MCF 10A (cell line): ENCODE measurements at places on chromosomes 12 and 14. TPM values are rescaled to one million over a fixed set of nuclear protein-coding genes. Genes with fewer than 3 reads are reported as not detected.

DNA sequence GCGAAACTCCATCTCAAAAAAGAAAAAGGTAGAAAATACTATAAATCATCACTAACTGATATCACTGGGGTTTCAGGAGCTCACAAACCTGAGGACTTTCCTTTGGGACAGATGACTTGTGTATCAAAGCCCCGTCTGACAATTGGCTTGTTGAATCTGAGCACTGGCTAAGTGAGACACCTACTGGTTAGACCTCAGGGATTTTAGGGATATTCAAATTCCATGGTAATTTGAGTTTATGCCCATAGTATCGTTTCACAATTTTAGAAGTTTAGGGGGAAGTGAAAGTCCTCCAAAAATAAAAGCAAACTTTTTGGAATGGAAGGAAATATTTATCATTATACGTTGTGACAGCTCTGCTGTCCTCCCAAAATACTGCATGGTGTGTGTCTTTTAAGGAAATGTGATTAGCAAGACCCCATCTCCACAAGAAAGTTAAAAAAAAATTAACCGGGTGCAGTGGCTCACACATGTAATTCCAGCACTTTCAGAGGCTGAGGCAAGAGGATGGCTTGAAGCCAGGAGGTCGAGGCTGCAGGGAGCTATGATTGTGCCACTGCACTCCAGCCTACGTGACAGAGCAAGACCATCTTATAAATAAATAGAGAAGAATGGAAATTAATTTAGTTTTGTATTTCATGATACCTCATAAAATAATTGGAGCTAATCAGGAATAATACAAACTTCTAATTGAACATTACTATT is 49.2 kb downstream of the FBXL14 start:
- peak; percentile 58 for DNase-seq

DNA sequence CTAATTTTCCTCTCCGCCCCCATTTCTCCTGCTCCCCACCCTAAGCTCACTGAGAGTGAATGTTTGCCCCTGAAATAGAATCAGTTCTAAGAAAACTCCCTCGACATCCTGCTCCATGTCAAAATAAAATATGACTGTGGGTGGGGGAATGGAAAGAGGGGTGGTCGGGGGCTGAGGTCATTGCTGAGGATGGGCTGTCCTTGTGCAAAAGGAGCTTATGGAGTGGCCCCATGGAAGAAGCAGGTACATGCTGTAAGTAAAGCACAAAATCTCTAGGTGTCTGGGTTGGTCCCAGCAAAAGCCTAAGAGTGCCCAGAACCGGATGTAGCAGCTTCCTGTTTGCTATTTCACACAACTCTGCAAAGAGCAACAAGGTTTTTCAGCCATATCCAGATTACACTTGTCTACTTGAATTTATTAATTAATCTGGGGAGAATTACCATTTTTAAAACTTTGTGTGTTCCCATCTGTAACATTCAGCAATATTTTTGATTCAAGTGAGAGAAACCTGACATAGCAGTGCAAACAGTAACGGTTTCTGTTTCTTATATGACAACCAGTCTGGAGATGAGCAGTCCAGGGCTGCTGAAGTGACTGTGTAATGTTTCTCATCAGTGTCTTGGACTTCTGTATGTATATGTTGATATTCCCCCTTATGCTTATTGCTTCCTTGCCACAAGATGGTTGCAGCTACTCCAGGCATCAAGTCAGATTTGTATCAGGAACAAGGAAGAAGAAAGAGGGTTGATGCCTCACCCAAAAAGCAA is 40.4 kb upstream of the GZMB start:
- no peak for DNase-seq

GRCh38 chr14:80428171-80428570 is 216.9 kb upstream of the DIO2 start:
- DNase-seq = no peak

GRCh38 chr14:88044776-88045446 is 40.0 kb downstream of the GPR65 start:
- no peak for DNase-seq

DNA sequence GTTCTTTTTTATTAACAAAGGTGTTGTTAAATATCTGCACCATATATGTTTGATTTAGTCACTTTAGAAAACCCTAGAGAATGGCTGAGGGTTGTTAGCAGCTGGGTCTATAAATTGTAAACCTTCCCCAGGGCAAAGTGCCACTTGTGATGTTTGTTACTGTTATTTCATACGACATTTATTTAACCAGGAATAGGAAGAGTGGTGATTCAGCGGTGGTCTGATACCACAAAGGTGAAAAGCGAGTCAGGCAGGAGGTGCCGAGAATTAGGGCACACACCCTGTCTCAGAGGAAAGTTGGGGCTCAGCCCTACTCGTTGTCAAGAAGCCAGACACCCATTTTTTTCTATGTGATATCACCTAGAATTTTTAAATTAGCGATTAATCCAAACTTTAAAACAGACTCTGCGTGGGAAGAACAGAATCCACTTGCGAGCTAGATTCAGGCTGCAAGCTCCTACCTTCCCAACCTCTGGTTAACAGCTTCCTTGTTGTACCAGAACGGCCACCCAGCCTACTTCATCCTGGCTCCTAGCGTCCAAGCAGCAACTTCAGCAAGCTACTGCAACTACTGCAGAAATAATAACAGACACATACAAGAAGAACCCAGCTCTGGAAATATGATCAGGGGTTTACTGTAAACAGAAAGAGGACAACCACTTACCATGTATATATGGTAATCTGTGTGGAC is 126.7 kb downstream of the TMEM132D start:
- no peak for DNase-seq

DNA sequence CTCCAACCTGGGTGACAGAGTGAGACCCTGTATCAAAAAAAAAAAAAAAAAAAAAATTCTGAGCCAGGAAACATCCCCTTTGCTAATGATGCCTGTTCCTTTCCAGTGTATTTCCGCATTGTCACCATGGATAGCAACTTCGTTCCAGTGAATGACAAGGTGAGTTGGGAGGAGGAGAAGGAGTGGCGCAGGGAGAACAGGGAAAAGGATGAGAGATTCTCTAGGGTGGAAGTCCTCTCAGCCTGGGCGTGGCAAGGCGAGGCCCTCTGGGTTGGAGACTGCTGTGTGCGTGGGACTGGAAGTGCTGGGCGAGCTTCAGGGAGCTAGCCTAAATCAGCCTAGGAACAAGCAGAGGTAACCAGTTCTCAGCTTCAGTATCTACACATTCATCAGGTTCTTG is 7.2 kb downstream of the A2ML1 start:
- DNase-seq = no peak

Gene PMEL
- total RNA-seq = 0.59 TPM in 1 of 2 replicates, not detected in the other

- no peak for DNase-seq
These were observed 250.4 kb downstream of the TMTC2 start for GRCh38 chr12:82937151-82937550.

DNA sequence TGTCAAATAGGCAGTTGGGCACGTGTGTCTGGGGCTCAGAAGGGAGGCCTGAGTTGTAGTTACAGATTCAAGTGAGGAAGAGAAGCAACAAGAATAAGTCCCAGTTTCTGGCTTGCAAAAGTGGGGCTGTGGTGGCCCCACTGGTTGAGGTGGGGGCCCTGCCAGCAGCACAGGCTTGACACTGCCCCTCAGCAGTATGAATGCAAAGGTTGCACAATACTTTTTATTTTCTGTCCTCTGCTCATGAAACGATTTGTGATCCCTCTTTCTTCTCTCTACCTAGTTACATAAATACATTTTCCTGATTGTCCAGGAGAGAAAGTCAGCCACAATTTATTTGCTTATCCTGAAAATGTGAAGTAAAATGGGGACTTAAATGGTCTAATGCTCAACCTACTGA is 577.8 kb downstream of the AACS start:
- no peak for DNase-seq

- DNase-seq = no peak
These were observed 61.0 kb downstream of the PPM1H start for GRCh38 chr12:62873826-62874448.

Gene KRT80
- 27.4 and 52.3 TPM in 2 replicates for total RNA-seq

- DNase-seq = no peak
These were observed 15.7 kb downstream of the NDUFA12 start for GRCh38 chr12:94987801-94988200.

Gene TMEM19
- total RNA-seq = 7.2 and 7.3 TPM in 2 replicates

Gene TAMALIN
- total RNA-seq = 0.39 TPM in 1 of 2 replicates, not detected in the other

Gene DDX11
- 47.8 and 48.7 TPM in 2 replicates for total RNA-seq

DNA sequence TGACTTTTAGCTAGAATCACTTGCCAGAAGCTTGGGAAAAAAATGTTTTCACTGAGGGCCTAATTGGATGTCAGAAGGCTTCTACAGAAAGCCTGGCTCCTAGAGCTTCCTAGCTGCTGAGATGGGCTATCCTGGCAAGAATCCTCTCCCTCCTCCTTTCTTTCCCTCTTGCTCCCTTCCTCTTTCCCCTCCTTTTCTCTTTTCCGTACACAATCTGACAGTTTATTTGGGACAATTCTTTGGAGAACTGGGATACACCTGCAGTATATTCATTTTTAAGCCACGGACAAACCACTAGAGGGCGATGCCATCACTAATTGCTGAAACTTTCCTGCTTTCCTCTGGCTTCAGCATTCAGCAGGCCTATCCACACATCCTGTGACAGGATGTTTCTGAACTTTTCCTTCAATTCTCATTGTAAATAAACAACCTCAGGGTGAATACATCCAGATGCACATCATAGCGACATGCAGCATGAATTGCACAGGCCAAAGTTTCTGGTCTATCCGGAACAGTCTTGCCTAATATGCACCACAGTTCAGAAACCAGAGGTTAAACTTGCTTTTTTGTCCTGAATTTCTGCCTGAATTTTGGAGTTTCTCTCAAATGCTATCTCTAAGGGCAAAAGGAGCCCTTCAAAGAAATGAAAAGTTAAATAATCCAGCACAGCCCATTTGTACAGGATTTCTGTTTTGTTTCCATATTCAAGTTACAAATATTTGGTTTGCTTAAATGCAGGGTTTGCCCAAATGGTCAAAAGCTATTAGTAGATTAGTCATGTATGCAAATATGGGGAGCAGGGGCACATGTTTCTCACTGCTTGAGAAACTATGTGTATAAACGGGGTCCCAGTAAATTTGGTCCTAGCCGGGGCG is 142.8 kb downstream of the PAWR start:
- peak; percentile 79 for DNase-seq

Gene AQP2
- total RNA-seq = not detected in 2 replicates

Gene CAMKK2
- 31.9 and 36.3 TPM in 2 replicates for total RNA-seq

DNA sequence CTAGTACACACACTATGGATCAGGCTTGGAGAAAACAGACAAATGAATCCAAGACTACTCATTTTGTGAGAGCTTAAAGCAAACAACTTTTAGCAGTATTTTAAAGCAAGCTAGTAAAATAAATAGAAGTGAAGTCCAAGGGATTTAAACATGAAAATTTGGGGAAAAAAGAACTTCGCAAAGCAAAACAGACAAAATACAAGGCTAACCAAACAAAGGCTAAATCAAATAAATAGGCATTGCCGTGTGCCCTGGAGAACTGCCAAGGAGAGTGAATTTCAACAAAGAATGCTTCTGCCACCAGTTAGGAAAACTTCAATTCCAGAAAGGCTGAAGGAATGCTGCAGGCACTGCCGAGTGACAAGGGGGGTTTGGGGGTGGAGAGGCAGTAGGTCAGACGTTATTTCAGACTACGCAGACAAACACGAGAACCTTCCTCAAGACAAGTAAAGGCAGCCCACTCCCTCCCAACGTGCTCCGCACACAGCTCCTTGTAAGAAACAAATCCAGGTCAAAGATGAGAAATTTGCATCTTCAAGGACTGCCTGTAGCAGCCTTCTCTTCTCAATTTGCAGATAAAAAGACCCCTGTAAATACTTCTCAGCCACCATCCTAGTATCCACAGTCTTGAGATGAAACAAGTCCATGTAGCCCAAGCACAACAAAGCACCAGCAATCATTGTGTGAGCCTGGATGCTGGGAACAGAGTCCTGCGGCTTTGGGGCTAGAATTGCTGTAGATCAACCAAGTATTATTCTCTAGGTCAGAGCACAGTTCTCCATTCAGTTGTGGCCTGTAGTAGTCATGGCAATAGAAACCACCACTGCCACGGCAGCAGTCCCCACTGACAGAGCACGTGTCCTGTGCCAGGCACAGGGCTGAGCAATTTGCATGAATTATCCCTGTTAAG is 43.3 kb downstream of the EFCAB11 start:
- peak; percentile 23 for DNase-seq

- no peak for DNase-seq
These were observed 76.9 kb downstream of the KICS2 start for GRCh38 chr12:64145226-64145625.

GRCh38 chr12:85654456-85654840 is 181.8 kb downstream of the RASSF9 start:
- DNase-seq = no peak

DNA sequence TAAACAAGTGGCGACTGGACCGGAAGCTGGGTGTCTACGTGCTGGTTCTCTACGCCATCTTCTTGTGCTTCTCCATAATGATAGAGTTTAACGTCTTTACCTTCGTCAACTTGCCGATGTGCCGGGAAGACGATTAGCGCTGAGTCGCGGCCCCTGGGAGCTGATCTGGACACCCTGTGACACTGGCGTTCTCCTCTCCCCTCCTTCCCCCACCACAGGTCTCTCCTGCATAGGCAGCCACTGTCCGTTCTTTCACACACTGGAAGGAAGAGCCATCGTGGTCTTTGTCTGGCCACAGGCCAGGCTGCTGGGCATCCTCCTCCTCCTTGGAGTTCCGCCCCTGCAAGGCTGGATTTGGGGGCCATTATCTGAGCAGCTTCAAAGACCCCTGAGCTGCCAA is 20.1 kb upstream of the RIN3 start:
- no peak for DNase-seq

DNA sequence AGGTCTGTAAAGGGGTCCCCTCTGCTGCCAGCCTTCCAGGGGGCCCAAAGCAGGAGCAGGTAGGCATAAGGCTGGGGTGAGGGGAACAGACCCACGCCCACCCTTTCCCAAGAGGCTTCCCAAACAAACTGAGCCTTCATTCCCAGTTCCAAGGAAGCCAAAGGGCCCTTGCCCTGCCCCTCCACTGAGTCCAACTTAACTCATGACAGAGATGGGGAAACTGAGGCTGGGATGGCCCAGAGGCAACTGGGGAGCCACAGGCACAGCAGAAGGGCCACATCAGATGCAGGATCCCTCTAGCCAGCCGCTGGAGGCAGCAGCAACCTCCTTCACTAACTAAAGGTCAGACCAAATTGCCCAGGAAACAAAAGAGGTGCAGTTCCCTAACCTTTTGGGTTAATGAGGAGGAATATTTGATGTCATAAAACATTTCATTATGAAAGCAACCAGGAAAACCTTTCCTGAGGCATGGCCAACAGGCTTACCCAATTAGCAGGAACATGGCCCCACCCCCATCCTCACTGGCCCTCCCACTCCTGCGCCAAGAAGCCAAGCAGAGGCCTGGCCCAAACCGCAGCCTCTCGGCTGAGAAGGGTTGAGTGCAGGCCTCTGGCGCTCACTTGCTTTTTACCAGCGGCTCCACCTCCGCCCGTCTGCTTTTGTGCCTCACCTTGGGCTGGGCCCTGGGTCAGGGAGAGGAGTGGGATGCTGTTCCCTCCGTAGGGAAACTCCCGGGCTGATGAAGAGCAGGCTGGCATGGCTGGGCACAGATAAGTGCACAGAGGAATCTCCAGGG is 293.5 kb upstream of the RTL1 start:
- no peak for DNase-seq
